ENCODE measurements at places on chromosomes 4 and X.

DNA sequence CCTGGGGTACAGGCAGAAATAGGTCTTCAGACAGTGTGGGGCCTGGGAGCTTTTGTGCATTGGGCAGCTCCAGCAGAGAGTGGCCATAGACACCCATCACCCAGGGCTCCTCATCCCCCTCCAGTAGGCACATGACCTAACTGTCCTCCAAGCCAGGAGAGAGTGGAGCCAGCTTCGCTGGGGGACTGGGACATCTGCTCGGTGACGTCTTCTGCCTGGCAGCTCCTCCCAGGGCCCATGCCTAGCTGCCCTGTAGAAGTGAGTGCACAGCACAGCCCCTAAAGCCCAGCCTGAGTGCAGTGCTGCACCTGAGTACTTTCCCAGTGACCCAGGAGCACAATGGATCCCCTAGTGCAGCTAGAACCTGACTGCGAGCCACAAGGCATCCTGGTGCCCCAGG lies 279.7 kb upstream of the SLC7A11 start:
- no peak for DNase-seq

- DNase-seq = no peak
Measured at GRCh38 chr4:143396695-143397094, 60.0 kb downstream of the GAB1 start.

GRCh38 chrX:48789366-48790220 lies 3.2 kb downstream of the GATA1 start:
- DNase-seq = no peak

GRCh38 chr4:89531932-89532640 lies 224.5 kb upstream of the GPRIN3 start:
- DNase-seq = no peak

DNA sequence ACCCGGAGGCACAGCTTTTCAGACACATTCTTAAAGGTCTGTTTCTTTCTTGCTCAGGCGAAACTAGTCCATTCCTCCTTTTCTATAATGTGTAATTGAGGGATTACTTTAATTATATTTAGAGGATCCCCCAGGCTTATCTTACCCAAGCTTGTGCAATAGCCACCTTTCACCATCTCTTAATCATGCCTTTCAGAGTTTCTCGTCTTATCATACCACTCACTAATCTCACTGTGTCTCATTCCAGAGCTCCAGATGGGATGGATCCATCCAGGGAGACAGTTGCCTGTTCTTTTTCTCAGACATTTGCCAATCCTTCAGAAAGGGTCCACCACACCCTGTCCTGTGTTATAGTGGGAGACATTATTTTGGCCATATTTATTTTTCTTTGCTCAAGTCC lies 12.5 kb downstream of the SPARCL1 start:
- DNase-seq = no peak

- DNase-seq = no peak
Measured at GRCh38 chrX:20452487-20452886, 185.8 kb upstream of the RPS6KA3 start.

GRCh38 chrX:47194194-47194787 lies 662 bp downstream of the UBA1 start:
- DNase-seq = no peak

DNA sequence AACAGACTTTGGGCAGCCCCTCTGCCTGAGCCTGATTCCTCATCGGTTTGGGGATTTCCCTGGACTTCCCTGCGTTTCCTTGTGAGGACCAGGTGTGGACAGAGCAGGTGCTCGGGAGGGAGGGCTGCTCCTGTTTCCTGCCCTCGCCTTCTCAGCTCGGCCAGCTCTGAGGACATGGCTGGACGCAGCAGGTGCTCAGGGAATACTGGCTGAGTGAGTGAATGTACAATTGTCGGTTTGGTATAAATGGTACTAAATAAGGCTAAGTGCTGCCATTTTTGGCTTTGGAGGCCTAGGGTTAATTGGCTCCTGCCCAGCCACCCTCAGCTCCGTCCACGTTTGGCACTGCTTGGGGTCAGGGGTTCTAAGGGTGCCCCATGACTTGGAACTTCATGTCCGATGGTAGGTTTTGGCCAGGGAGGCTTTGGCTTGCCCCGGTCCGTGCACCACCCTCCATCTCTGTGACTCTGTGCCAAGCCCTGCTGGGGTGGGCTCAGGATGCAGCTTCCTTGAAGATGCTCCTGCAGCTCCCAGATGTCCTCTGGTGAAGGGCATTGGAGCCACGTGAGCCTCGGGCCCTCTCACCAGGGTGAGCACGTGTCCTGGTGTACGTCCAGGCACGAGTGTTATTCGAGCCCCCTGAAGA lies 45.0 kb upstream of the NKX1-1 start:
- DNase-seq = no peak

GRCh38 chr4:169627307-169627706 lies 6.9 kb downstream of the CLCN3 start:
- DNase-seq = no peak

- no peak for DNase-seq
Measured at GRCh38 chrX:72243472-72243871, 4.6 kb upstream of the ERCC6L start.

- no peak for DNase-seq
Measured at GRCh38 chr4:23881052-23881501, 8.8 kb downstream of the PPARGC1A start.

DNA sequence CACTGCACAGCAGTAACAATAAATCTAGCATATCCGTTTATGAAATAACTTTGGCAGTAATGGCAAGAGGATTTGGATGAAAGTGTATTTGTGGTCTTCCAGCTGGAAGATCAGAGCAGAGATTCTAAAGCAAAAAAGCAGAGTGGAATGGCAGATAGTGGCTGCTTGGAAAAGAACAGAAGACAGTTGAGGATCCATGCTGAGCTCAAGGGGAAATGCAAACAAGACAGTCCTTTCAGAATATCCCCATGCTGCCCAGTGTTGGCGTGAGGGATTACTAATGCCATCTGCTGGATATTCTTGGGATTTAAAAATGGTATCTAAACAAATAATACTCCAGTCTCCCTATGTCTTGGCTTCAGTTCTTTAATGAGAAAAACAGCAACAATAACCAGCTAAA lies 629.1 kb upstream of the ATOH1 start:
- DNase-seq = no peak

- DNase-seq = no peak
Measured at GRCh38 chr4:704198-704891, 1.3 kb upstream of the PCGF3 start.

GRCh38 chrX:135974279-135974856 lies 580 bp upstream of the MMGT1 start:
- peak; percentile 1 for DNase-seq

- no peak for DNase-seq
Measured at GRCh38 chr4:43564107-43564506, 671.6 kb downstream of the GRXCR1 start.

- no peak for DNase-seq
Measured at GRCh38 chr4:88097301-88097700, 61.1 kb downstream of the ABCG2 start.

DNA sequence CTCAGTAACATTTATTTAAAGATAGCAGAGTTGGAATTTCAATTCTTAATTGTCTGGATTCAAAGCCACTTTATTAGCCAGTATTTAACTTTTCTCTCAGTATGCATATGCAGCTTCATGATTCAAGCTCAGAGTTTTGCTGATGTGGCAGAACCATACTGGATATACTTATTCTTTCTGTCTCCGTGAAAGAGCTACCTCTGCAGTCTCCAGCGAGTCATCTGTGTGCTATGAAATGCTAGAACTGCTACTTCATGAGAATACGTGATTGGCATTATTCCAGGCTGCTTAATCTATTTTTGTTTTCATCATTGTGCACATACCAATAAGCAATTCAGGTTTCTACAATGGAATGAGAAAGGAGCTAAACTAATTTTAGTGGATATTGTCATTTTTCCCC lies 743.7 kb downstream of the C4orf33 start:
- DNase-seq = no peak

- DNase-seq = no peak
Measured at GRCh38 chr4:162681212-162681611, 485.5 kb downstream of the NAF1 start.

- DNase-seq = no peak
Measured at GRCh38 chrX:153801669-153802068, 7.2 kb downstream of the SSR4 start.

DNA sequence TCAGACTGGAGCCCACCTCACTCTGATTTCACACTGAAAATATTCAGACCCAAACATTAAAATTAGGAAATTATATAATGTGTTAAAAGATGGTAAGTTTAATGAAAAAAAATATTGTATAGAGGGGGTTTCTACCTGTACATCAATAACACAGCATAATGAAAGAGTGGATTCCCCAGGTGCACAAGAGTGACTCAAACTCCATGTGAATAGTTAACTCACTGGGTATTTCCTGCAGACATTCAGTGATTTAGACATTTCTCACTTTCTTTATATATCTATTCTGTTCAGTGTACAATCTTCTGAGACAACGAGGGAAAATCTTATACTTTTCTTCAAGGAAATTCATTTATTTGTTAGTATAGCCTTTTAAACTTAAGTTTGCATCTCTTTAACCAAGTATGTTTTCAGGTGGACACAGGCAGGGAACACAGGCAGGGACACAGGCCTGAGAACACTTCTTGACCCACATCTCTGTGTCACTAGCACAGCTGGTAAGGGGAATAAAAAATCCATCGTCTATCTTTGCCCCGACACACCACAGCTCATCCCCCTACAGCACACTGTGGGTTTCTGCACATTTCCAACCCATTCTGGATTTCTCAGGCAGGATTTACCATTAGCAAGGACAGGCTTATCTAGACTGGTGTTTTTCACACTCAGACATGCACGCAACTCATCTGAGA lies 525.5 kb upstream of the BOD1L1 start:
- DNase-seq = no peak

GRCh38 chrX:115719171-115719570 lies 158.2 kb downstream of the PLS3 start:
- no peak for DNase-seq

- no peak for DNase-seq
Measured at GRCh38 chr4:54074381-54074780, 10.0 kb upstream of the CHIC2 start.

- DNase-seq = no peak
Measured at GRCh38 chr4:165539801-165540200, 161.0 kb downstream of the CPE start.

DNA sequence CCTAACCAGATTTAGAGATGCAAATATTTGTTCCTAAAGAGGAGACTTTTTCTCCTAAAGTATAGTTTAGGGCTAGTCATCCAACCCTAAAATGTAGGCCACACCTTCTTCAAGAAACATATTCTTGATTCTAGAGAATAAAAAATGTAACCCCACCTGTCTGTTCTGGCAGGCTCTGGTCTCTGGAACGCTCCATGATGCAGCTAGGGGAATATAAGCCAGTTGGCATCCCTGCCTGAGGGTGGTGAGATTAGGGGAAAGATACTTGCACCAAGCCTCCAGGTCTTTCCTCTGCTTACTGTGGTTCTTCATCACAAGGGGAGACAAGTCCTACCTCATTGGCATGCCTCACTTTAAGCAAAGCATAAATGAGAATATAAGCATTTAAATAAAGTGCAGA lies 21.2 kb upstream of the TBC1D9 start:
- DNase-seq = no peak

GRCh38 chrX:9897761-9898161 lies 69.4 kb upstream of the CLDN34 start:
- peak; percentile 24 for DNase-seq

DNA sequence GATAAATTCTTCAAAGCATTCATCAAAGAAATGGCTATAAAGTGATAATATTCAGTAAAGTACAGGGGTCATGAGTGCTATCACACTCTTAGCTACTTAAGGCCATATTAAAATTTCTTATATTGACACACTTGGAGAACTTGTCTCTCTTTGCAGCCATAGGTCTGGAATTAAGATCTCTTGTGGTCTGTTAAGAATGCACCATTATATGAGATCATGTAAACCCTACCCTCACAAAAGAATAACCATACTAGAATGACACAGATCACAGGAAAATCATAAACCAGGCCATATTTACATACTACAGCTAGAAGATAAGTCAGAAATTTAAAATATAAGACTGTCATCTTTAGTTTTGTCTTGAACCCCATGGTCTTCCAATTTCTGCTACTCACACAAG lies 434.3 kb downstream of the PDGFC start:
- no peak for DNase-seq

GRCh38 chr4:674172-675035 lies at the start of the genes ATP5ME and MYL5:
Gene ATP5ME (minus strand): TSS chr4:674276. CDS start chr4:674247, 29 bp downstream.
Gene MYL5 (plus strand): TSS chr4:674542. CDS start chr4:678027, 3,485 bp downstream.
- DNase-seq = peak; percentile 96

- DNase-seq = no peak
Measured at GRCh38 chr4:73396304-73396703, 7.8 kb upstream of the ALB start.

DNA sequence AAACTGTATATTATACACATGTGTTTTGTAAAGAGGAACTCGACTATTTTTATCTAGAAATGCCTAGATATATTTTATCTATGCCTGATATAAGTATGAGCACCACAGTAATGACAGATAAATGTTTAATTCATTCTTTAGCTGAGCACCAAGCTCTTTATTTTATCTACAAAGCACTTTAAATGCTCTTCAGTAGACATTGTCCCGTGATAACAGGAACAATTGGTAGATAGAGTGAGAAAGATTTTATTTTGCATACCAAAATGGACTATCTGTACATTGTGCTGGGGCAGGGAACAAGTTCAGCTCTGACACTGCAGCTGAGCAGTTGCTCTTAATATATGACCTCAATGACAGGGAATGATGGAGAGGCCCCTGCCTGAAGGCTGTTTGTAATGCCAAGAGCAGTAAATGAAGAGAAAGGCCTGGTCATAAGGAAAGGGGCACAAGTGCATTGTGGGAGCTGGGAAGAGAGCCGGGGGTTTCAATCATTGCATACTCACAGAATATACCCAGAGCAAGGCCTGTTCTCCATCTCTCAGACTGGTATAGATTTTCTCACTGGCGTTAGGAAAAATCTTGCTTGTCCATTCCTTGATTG lies 57.3 kb downstream of the SEPTIN11 start:
- DNase-seq = no peak

- DNase-seq = peak; percentile 72
Measured at GRCh38 chrX:989959-990510, 222.4 kb downstream of the CRLF2 start.

- DNase-seq = no peak
Measured at GRCh38 chr4:77538574-77539157, 67.0 kb upstream of the CXCL13 start.

GRCh38 chr4:107647591-107647990 lies 72.4 kb downstream of the PAPSS1 start:
- no peak for DNase-seq

DNA sequence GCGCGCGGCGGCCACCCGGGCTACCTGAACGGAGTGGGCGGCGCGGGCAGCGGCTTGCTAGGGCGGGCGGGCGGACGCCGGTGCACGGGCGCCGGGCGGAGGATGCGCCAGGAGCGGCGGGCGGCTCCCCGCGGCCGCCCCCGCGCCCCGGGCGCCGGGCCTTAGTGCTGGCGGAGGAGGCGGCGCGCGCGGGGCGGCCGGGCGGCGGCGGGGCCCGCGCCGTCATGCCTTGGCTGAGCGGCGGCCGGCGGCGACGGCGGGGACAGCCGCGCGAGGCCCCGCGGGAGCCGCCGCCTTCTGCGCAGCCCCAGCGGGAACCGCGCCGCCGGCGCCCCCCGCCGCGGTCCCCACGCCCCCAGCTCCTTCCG lies 48.2 kb downstream of the CLDN34 start:
- DNase-seq = no peak

GRCh38 chrX:115940888-115941332 lies 229.6 kb upstream of the AGTR2 start:
- DNase-seq = no peak
